Smooth muscle cell of the coronary artery (primary cell): ENCODE measurements at places on chromosomes 5 and 9. TPM values are rescaled to one million over a fixed set of nuclear protein-coding genes. Genes with fewer than 3 reads are reported as not detected.

The GABRA6 gene
- not detected in 2 replicates for total RNA-seq

The TOR1A gene
- total RNA-seq: 14.4 and 19.8 TPM in 2 replicates

The NME5 gene
- total RNA-seq: 0.60 and 2.1 TPM in 2 replicates

The TAF11L10 gene
- not detected in 2 replicates for total RNA-seq

The WDR31 gene
- total RNA-seq: 0.83 and 5.3 TPM in 2 replicates

The F2RL2 gene
- total RNA-seq: 0.75 and 3.3 TPM in 2 replicates

The SPINK1 gene
- total RNA-seq: 0.68 TPM in 1 of 2 replicates, not detected in the other
